ENCODE measurements at places on chromosomes 7 and 10. TPM values are rescaled to one million over a fixed set of nuclear protein-coding genes. Genes with fewer than 3 reads are reported as not detected.

The RP9 gene
- total RNA-seq: 12.9 TPM

The C10orf88 gene
- total RNA-seq: 18.1 TPM

DNA sequence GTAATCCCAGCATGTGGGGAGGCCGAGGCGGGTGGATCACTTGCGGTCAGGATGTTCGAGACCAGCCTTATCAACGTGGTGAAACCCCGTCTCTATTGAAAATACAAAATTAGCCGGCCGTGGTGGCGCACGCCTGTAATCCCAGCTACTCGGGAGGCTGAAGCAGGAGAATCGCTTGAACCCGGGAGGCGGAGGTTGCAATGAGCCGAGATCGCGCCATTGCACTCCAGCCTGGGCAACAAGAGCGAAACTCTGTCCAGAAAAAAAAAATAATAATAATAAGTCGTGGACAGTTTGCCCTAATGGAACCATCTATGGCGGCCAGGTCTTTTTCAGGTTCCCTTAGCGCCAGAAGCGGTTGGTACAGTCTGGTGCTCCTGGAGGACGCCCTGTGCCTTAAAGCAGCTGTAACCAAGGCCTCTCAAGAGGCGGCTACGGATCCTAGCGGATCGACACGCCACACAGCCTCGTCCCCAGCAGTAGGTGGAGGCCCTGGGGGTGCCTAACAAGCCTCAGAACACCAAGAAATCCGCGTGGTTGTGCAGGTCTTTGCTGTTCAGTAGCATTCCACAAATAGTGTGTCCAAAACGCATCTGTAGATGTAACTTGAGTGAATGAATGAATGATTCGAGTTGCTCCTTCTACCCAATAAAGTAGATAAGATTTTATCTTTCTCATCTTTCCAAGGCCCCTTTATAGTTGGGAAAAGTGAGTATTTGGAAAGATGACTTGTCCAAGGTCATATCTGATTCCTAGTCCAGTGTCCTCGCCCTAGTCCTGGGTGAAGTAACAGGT, 982 bp downstream of the PGAM1 start:
- no peaks in the 10 kb centered on the region for H3K27me3 ChIP-seq
- peak overlapping the region; percentile 89 for H3K27ac ChIP-seq
- peaks cover 4% of the 10 kb centered on the region for H3K4me1 ChIP-seq
- peak; percentile 71 for DNase-seq
- H3K4me3 ChIP-seq: peak overlapping the region; percentile 91
- H3K36me3 ChIP-seq: peaks cover 47% of the 10 kb centered on the region

The MOGAT3 gene
- 1.0 TPM for total RNA-seq

The AMPH gene
- total RNA-seq: 5.5 TPM

- no peak for DNase-seq
- H3K36me3 ChIP-seq: no peaks in the 10 kb centered on the region
- no peak overlapping the region for H3K27ac ChIP-seq
- no peak overlapping the region for H3K4me3 ChIP-seq
Measured at GRCh38 chr10:61454541-61454940, 1.4 kb upstream of the TMEM26 start.

GRCh38 chr7:94422827-94423460, 28.2 kb downstream of the COL1A2 start:
- H3K27ac ChIP-seq: no peak overlapping the region
- H3K36me3 ChIP-seq: no peaks in the 10 kb centered on the region
- no peaks in the 10 kb centered on the region for H3K4me1 ChIP-seq
- H3K4me3 ChIP-seq: no peak overlapping the region

- no peak overlapping the region for H3K27ac ChIP-seq
- H3K4me3 ChIP-seq: no peak overlapping the region
- H3K36me3 ChIP-seq: peaks cover 3% of the 10 kb centered on the region
Measured at GRCh38 chr7:158623241-158623640, 35.6 kb upstream of the PTPRN2 start.

The MPLKIP gene
- 49.1 TPM for total RNA-seq

DNA sequence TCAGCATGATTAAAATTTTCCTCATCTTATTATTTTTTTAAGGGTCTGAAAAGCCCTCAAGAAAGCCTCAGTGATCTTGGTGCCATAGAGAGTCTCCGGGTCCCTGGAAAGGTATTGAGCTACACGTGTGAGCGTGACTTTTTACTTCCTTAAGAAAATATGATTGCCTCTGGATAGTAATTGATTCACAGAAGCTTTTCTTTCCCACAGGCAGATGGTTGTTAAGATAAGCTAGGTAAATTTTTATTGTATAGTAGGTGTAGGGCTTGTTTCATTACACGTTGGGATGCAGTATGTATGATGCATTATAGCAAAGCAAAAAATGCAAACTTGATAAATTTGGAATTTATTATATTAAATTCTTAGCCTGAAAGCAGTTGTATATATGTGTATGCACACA, 7.7 kb downstream of the VPS50 start:
- no peak for DNase-seq
- no peak overlapping the region for H3K27ac ChIP-seq
- H3K27me3 ChIP-seq: no peaks in the 10 kb centered on the region

The PILRA gene
- total RNA-seq: 17.4 TPM

DNA sequence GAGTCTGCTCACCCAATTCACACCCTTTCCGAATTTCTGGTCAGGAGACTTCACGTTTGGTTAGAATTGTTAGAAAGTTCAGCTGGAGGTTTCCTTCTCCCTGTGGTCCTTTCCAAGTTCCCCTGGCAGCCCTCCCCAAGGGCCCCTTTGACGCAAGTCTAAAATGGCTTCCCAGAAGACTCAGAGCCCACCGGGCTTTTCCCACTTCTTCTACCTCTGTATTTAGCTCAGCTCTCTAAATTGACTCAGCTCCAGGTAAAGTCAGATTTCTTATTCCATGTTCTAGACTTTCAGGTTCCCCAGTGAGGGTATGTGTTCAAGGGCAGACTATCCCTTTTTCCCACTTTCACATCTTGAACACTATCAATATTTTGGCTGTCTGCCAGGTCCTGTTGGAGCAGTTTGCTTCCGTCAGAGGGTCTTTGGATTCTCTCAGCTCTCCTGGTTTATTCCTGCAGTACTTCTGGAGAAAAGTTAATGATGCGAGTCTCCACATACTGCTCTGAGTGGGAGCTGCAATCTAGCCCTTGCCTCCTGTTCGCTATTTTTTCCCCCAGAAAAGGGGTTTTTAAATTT, 53.1 kb upstream of the ZNF273 start:
- H3K27me3 ChIP-seq: no peaks in the 10 kb centered on the region
- H3K27ac ChIP-seq: no peak overlapping the region
- no peaks in the 10 kb centered on the region for H3K36me3 ChIP-seq
- H3K4me3 ChIP-seq: no peak overlapping the region

DNA sequence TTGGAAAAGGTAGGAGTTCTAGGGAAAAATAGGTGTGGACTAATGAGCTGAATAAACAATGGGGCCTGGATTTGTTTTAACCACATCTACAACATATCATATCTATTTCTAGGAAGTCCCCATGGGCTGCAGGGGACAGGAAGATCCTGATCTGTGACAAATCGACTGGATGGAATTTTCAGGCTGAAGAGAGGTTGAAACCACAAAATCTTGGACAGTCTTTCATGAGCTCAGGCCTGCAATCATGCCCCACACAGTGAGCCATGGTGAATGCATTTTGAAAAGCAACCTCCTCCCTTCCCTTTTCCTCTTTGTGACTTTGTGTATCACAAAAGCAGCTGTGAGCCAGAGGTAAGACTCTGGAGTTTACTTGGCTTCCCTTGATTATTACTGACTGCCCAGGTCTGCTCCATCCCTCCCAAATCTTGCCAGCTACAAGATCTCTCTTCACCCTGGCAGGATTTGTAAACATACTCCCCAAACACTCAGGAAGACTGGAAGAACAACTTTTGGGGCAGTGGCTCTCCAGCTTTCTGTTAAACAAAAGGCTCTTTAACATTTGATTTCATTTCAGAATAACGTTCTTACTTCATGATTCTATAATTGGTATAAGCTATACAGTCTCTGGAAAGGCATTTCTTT, 66.4 kb downstream of the ASAH2B start:
- peaks cover 3% of the 10 kb centered on the region for H3K4me1 ChIP-seq
- DNase-seq: no peak
- no peak overlapping the region for H3K27ac ChIP-seq
- H3K36me3 ChIP-seq: no peaks in the 10 kb centered on the region

DNA sequence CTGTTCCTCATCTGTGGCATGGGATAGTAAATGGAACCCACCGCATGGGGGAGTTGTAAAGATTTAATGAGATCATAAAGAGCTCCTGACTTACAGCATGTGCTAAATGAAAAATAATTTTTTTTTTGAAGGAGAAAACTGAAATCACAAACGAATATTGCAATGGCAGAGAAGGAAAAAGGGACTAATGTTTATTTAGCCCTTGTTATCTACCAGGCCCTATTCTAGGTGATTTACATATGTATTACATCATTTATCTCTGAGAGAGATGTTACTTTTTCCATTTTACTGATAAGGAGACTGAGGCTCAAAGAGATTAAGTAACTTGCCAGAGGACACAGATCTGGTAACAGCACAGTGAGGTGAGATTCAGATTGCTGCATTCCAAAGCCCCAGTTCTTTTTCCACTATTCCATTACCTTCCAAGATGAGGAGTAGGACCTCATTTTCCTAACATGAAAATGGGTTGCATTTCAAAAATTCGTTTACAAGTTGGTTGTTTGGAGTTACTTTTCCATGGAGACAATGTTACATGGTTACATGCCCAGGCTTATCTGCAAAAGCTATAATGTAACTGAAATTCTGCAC, 28.6 kb downstream of the VCL start:
- peaks cover 6% of the 10 kb centered on the region for H3K4me1 ChIP-seq
- H3K36me3 ChIP-seq: peaks cover 55% of the 10 kb centered on the region
- H3K4me3 ChIP-seq: no peak overlapping the region
- no peak for DNase-seq

- no peak overlapping the region for H3K27ac ChIP-seq
- no peak overlapping the region for H3K4me3 ChIP-seq
- H3K4me1 ChIP-seq: no peaks in the 10 kb centered on the region
- no peaks in the 10 kb centered on the region for H3K27me3 ChIP-seq
- peak; percentile 61 for DNase-seq
Measured at GRCh38 chr7:2452074-2452507, 24.1 kb downstream of the GRIFIN start.

The PTPRN2 gene
- total RNA-seq: 0.55 TPM

- DNase-seq: no peak
- no peaks in the 10 kb centered on the region for H3K27me3 ChIP-seq
- no peak overlapping the region for H3K4me3 ChIP-seq
- H3K27ac ChIP-seq: no peak overlapping the region
Measured at GRCh38 chr10:3237530-3237929, 64.9 kb upstream of the PITRM1 start.

GRCh38 chr10:93255546-93255945, 181.9 kb downstream of the CYP26A1 start:
- H3K27ac ChIP-seq: no peak overlapping the region
- H3K4me1 ChIP-seq: peaks cover 2% of the 10 kb centered on the region
- no peaks in the 10 kb centered on the region for H3K27me3 ChIP-seq
- no peaks in the 10 kb centered on the region for H3K36me3 ChIP-seq

DNA sequence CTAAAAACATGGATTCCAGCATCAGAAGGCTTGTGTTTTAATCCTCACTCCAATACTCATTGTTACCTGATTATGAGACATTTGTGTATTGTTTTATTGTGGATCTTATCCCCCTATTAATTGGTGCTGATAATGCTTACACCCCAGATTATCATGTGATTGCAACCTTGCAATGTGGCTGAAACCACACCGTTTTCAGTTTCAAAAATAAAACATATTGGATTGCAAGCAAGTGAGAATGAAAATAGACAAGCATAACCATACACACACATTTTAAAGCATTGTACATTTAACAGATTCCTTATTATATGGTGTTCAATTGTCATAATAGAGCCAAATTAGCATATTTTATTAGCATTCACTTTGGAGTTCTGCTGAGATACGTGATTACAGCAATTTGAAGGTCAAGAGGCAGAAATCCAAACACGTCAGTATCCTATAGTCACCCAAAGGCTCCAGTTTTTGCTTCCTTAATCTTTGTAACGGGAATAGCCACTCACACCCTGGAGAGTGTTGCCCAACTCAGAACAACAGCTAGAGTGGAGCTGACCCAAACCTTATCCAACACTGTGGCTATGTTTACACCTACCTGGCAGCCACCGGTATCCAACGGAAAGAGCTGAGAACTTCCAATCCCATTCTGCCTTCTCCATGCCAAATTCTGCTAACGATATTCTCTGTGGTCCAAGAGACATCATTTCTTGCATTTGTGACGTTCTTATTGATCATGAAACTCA, 317.1 kb upstream of the KLF6 start:
- no peaks in the 10 kb centered on the region for H3K36me3 ChIP-seq
- no peak overlapping the region for H3K4me3 ChIP-seq
- H3K4me1 ChIP-seq: no peaks in the 10 kb centered on the region
- H3K27me3 ChIP-seq: no peaks in the 10 kb centered on the region
- H3K27ac ChIP-seq: no peak overlapping the region

DNA sequence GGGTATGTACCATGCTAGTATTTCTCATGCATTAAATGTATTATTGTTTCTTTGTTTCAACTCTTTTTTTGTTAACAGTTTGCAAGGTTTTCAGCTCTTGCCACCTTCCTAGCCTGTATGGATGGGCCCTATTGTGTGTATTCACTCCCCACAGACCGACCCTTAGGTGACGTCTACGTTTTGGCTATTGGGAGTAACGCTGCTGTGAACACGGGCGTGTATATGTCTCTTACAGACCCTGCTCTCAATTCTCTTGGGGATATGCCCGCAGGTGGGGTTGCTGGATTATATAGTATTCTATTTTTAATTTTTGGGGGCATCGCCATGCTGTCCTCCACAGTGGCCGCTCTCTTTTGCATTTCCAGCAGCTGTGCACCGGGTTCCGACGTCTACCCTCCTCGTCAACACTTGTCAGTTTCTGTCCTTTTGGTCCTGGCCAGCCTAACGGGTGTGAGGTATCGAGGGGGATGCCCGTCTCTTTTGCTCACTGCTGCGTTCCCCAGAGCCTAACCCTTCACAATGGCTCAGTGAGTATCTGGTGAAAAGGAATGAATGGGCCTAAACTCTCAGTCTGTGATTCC, 64.1 kb upstream of the GNA12 start:
- no peaks in the 10 kb centered on the region for H3K27me3 ChIP-seq
- no peaks in the 10 kb centered on the region for H3K4me1 ChIP-seq
- no peaks in the 10 kb centered on the region for H3K36me3 ChIP-seq

The TRIM74 gene
- 0.69 TPM for total RNA-seq

GRCh38 chr10:14782691-14783363, 8.1 kb upstream of the FAM107B start:
- no peaks in the 10 kb centered on the region for H3K27me3 ChIP-seq
- peak; percentile 45 for DNase-seq
- no peaks in the 10 kb centered on the region for H3K36me3 ChIP-seq
- H3K27ac ChIP-seq: no peak overlapping the region

DNA sequence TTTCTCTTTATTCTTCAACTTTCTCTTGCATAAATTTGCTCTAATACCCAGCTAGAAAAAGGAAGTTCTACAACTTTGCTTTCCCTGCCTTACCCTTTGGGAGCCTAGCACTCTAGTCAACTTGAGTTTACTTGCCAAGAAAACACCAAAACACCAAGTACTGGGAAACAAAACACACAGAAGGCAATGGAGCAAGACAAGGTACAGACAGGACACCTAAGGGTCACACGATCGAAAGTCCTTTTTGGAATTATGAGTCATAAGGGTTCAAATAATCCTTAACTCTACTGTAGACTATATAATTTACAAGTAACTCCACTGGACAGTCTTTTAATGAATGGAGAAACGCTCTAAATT, 42.6 kb upstream of the ANAPC16 start:
- no peaks in the 10 kb centered on the region for H3K4me1 ChIP-seq
- H3K36me3 ChIP-seq: peaks cover 4% of the 10 kb centered on the region
- no peak overlapping the region for H3K4me3 ChIP-seq
- no peak overlapping the region for H3K27ac ChIP-seq
- DNase-seq: no peak

Measured in endodermal cell (in vitro differentiated cells).